ENCODE measurements at places on chromosomes 7 and 10.
A peak's percentile ranks its signal among the peaks of the same experiment; 100 is the strongest.

DNA sequence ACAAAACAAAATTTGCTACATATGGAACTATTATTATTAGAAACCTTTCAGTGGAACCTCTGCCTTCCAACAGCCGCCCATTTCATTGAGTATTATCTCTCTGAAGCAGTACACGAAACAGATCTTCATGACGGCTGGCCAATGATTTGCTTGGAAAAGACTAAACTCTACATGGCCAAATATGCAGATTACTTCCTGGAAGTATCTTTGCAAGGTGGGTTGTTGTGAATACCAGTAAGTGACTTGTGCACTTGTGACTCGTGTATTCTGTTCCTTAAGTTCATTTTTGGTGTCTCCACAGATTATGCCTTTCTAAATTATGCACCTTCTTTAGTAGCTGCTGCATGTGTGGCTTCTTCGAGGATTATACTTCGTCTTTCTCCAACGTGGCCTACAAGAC, 13.4 kb downstream of the CCNJ start:
- no peak for DNase-seq

- peak; percentile 90 for DNase-seq
Observed at GRCh38 chr7:21945454-21946221, at the start of gene CDCA7L. Gene CDCA7L, minus strand, starts transcription at chr7:21945899. Its CDS starts 95 bp downstream, at chr7:21945804.

DNA sequence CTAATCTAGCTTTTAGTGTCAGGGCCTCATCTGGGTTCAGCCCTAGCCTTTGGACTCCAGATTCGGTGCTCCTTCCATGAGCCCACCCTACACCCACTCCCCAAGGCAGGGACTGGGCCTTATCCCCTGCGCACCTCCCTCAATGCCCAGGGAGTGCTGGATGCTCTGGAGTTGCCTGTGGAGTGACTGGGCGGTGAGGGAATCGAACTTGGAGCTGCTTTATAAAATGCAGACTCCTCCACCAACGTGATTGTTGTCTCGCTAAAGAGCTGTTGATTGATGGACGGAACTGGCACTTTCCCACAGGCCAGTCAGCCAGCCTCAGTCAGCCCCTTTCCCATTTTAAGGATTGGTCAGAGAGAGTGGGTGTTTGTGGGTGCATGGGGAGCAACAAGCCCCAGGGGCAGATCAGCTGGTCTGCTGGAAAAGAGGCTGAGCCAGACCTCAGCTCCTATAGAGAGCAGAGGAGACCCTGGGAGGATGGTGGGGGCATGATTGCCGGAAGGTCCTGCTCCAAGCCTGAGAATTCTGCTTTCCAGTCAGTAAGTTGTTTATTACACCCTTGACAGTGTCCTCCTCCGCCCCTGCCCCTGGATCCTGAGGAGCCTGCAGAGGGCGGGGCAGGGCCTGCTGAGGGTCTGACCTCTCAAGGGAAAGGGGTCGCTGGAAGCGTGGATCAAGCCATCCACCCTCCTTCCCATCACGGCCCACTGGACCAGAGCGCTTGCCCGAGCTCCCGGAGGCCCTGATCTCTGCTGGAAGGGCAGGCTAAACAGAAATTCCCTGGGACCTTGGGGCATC, 16.7 kb downstream of the UNC5B start:
- no peak for DNase-seq

GRCh38 chr7:111012799-111013675, 77.9 kb upstream of the LRRN3 start:
- peak; percentile 88 for DNase-seq

DNA sequence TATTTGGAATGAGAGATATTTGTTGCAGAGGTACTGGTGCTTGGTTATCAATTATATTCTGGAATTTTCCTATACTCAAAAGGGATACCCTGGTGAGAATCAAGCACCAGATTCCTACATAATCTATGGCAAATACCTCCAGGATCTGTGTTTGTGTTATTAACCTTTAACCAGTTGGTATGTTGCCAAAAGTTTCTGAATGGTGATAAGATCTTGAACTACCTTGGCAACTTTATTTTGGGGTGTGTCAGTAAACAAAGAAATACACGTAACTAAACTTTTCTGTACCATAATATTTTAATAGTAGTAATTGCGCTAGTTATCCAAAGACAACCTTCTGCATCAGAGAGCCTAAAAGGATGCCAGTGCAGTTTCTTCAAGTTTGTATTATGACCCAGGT, 13.4 kb downstream of the SCIN start:
- DNase-seq, result no peak

DNA sequence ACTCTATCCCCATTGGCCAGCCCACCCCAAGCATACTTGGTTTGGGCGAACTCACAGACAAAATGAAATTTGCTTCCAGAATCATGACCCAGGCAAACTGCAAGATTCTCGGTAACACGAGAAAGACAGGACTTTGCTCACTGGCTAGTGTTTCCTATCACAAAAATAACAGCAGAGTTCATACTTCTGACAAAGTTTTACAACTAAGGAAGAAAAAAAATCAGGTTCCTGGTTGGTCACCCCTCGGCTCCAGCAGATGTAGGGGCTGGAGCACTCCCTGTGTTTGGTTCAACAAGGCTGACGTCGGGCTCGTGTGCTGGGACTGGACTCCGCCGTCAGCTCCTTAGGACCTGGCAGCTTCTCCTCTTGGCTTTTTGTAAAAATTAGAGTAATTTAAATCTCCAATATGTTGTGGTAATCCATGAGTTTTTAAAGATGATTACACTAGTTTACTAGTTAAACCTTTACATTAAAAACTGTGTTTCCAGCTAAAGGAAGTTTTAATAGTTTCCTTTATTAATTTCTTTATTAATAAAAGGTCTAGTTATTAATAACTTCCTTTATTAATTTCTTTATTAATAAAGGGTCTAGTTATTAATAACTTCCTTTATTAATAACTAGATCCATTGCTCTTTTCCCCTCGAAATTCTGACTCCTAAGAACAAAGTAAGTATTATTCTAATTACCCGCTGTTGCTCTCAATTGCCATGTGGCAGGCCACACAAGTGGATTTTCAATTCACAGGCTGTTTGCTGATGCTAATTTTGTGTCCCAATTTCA, 115.6 kb upstream of the RNF32 start:
- no peak for DNase-seq

- no peak for DNase-seq
Observed at GRCh38 chr7:74454021-74454924, 567 bp downstream of the GTF2IRD1 start.

- DNase-seq, result no peak
Observed at GRCh38 chr7:112821345-112821744, 31.2 kb upstream of the TMEM168 start.

- no peak for DNase-seq
Observed at GRCh38 chr10:131825150-131825848, 75.5 kb upstream of the PPP2R2D start.

DNA sequence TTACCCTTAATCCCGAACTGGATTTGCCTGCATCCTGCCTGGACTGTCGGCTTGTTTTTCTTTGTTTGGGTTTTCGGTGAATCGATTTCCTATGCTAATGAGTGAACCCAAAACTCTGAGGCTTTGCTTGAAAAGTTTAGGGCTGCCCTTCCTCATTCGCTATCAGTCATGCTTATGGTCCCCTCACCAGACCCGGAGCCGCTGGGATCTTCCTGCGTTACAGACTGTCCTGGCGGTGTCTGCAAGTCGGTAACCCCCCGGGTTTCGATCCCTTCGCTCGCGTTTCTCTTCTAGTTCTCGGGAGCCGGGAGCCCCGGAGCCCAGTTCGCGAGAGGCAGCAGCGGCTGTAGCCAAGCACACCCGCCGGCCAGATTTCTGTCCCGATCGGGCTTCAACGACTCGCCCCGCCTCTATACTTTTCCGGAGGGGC, 2.2 kb downstream of the EMX2 start:
- no peak for DNase-seq

- DNase-seq, result no peak
Observed at GRCh38 chr10:4450169-4450568, 375.8 kb upstream of the AKR1E2 start.

- no peak for DNase-seq
Observed at GRCh38 chr7:30254717-30255063, 29.7 kb upstream of the ZNRF2 start.

GRCh38 chr7:112777406-112777805, 12.8 kb downstream of the TMEM168 start:
- no peak for DNase-seq

DNA sequence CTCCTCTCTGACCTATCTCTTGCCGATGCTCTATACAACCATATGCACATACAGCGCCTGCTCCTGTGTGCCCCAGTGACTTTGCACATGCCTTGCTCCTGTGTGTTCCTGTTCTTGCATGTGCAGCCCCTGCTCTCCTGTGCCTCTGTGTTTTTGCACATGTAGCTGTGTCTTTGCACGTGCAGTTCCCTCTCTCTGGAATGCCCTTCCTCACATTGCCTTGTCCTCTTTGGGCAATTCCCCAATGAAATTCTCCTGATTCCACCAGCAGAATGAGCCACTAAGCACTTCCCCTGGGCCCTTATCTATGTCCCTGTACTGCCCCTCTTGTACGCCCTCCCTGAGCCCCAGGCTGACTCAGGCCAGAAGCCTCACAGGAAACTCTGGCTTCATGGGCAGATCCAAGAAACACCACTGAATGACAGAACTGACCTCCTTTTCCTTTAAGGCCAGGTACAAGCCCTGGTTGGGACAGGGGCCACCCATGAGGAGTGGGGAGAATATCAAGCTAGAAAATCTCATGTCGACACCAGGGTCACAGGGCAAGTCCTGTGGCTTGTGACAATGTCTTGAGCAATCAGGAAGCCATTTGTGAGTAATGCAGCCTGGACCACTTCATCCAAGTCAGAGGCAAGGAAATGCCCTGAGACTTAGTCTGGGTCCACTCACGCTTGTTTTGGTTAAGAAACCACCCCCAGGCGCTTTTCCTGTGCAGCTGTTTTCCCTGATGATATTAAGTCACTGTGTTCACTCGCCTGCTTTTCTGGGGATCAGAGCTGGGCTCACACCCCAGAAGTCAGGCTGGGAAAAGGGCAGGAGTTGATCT, 1.9 kb upstream of the ARHGAP22 start:
- DNase-seq, result no peak

GRCh38 chr7:101560856-101561255, 68.2 kb downstream of the MYL10 start:
- DNase-seq, result no peak

- no peak for DNase-seq
Observed at GRCh38 chr10:94413361-94413760, 11.0 kb downstream of the TBC1D12 start.

DNA sequence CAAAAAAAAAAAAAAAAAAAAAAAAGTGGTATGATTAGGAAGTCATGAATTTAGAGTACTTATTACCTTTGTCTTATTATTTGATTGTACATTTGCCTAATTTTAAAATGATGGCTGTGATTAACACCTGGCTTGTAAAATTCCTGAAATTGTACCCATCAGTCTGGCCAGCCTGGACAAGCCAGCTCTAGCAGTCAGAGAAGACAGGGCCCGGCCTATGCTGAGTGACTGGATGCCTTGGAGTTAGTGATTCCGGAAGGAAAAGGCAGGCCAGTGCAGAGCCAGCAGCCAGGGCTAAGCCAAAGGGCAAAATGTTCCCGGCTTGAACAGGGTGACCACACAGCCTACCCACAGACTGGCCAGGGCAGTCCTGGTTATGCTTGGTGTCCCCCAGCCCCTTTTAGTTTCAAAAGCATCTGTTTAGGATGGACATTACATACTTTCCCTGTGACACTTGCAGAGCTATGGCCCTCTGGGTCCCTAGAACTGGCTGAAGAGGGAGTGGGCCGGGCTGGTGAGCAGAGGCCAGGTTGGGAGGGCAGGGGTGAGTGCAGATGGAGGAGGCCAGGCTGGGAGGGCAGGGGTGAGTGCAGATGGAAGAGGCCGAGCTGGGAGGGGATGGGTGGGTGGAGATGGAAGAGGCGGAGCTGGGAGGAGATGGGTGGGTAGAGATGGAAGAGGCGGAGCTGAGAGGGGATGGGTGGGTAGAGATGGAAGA, 61.7 kb downstream of the PROSER2 start:
- no peak for DNase-seq

DNA sequence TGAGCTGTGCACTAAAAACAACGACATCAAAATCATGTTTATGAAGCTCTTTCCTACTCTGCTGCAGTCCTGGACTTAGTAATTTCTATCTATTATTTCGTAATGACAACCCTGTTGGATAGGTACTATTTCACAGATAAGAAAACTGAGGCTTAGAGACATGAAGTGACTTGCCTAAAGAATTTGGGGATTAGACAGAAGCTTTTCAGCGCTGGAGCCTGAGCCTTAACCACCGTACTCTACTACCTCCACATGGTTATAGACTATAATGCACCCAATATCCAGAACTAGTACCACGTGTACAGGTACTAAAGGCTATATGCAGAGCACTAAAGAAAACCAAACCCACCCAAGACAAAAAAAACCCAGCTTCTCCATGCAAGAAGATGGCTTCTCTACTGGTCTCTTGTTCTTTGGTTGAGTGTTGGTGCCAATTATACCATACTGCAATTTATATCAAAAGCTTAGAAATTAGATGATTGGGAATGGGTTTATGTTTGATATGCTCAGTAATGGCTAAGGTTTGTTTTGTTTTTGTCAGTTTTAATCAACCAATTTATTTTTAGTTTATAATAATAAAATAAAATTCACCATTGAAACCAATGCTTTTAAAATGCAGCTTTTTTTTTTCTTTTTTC, 6.5 kb upstream of the SNX10 start:
- DNase-seq, result peak; percentile 70

GRCh38 chr10:119031496-119032059, 2.1 kb downstream of the NANOS1 start:
- DNase-seq, result no peak

DNA sequence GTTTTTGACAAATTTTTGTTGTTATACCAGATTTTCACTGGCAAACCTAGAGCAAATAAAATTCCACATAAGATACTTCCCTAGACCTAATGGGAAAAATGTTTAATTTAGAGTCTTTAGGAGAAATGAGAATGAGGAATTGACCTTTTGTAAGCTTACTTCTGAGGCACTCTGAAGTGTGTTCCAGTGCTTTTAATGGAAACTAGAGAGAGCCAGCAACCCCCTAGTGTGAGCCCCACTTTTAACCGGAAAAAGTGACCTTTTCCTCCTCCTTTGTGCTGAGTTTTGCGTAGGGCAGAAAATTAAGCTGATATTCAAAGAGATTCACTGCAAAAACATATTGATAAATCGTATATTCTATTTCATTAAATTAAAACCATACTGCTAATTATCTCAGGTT, 5.2 kb downstream of the IKZF1 start:
- no peak for DNase-seq
